ENCODE measurements at places on chromosomes 12 and 14. TPM values are rescaled to one million over a fixed set of nuclear protein-coding genes. Genes with fewer than 3 reads are reported as not detected.
A peak's percentile ranks its signal among the peaks of the same experiment; 100 is the strongest.

DNA sequence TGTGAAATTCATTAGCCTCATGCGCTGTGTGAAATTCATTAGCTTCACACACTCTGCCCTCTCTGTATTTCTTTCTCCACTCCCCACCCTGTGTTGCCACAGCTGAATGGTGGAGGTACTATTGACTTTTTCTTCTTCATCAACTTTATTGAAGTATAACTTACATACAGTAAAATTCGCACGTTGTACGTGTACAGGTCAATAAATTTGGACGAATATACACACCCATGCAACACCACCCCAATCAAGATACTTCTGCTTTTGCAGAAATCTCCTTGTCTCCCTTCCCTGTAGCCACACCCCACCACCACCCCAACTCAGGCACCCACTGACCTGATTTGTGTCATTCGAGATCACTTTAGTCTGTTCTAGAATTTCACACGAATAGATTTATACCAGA, 51.8 kb downstream of the FBXL14 start:
- H3K4me1 ChIP-seq = no peaks in the 10 kb centered on the region
- H3K27ac ChIP-seq = no peak overlapping the region
- H3K4me3 ChIP-seq = no peak overlapping the region
- no peaks in the 10 kb centered on the region for H3K36me3 ChIP-seq

GRCh38 chr12:116927244-116927940, 16.6 kb downstream of the FBXW8 start:
- H3K4me1 ChIP-seq = peaks cover 3% of the 10 kb centered on the region
- H3K36me3 ChIP-seq = no peaks in the 10 kb centered on the region
- no peaks in the 10 kb centered on the region for H3K27me3 ChIP-seq
- DNase-seq = no peak
- no peak overlapping the region for H3K27ac ChIP-seq
- no peak overlapping the region for H3K4me3 ChIP-seq

Gene MYH7
- total RNA-seq = not detected

GRCh38 chr12:51033048-51033447, 6.9 kb upstream of the SLC11A2 start:
- no peaks in the 10 kb centered on the region for H3K4me1 ChIP-seq
- H3K27ac ChIP-seq = no peak overlapping the region
- H3K27me3 ChIP-seq = no peaks in the 10 kb centered on the region
- no peak for DNase-seq
- no peak overlapping the region for H3K4me3 ChIP-seq
- no peaks in the 10 kb centered on the region for H3K36me3 ChIP-seq

DNA sequence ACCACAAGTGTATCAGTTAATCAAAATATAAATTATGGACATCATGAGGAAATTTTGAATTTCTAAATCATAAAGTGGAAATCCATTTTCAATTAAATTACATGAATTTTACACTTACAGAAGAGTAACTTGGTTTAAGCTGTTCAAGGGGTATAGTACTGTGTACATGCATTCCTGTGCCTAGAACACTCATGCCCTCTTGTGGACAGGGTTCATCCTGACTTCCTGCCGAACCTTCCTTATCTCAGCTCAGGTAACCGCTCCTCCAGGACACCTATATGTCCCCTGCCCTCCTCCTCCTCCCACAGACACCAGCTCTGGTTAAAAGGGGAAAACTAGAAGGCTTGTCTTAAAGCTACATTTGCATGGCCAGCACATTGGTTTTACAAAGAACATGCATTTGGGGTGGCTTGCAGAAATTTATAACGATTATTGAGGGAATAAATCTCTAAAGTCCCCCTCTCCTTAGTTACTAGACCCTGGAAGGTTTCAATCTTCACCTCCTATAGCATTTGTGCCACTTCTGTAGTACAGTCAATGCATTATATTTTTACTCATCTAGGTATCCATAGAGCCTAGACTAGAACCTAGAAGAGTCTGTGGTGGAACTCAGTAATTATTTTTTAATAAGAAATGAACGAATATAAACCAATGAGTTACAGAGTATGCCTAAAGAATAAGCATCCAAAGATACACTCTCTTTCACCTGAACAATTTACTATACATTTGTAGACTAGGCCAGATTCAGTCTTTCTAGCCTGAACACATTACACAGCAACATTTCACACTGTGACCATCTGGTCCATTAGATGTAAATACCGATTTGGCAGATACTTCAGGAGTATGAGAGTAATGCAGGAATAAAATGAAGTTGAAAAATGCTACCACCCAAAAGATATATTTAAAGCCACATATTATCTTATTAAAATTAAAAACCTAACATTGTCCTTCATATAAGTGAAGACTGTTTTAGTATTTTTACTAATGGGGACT, 345.6 kb downstream of the PAWR start:
- no peak overlapping the region for H3K27ac ChIP-seq
- H3K4me1 ChIP-seq = no peaks in the 10 kb centered on the region
- H3K36me3 ChIP-seq = no peaks in the 10 kb centered on the region
- DNase-seq = no peak

Gene ETFBKMT
- total RNA-seq = 6.2 TPM

GRCh38 chr14:50532502-50533240, at the start of gene MAP4K5:
Gene MAP4K5, minus strand, starts transcription at chr14:50532569. Its CDS starts 520 bp downstream, at chr14:50532049.
- no peaks in the 10 kb centered on the region for H3K36me3 ChIP-seq
- H3K27me3 ChIP-seq = no peaks in the 10 kb centered on the region
- peak within 1 kb of the TSS; percentile 85 for H3K4me3 ChIP-seq
- H3K4me1 ChIP-seq = peaks cover 11% of the 10 kb centered on the region
- H3K27ac ChIP-seq = peak within 1 kb of the TSS; percentile 93

DNA sequence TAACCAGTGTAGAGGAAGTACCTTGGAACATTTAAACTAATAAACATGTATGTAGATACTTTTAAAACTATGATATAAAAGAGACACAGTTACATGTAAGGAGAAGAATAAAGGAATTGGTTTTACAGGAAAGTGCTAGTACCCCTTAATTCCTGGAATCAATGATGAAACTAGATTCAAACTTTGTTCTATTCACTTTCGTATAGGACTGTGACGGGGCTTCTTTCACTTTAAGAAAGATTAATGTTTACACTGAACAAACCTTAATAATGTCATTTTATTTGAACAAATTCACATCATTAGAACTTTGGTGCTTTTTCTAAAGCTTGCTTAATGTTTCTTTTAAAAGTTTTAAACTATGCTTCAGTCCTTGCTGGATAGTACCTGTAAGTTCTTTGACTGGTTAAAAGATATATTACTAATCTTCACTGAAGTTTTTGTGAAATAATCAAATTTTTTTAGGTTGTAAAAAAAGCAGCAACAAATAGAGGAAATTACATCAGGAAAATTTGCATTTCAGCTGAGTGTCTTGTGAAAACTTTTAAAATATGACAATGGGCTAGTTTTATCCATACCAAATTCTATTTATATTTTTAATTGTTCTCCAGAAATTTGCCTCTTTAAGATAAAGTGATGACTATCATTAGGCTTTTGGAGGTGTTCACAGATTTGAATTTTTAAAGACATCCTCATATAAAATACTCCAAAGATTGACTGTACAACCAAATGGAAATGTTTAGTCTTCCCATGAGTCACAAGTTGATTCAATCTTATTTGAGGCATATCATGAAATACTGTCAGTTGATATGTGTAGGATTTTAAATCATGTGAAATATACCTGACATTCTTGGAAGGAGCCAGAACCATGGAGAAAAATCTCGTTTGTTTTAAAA, 36.2 kb downstream of the PAPOLA start:
- H3K4me1 ChIP-seq = no peaks in the 10 kb centered on the region
- H3K27ac ChIP-seq = no peak overlapping the region
- no peaks in the 10 kb centered on the region for H3K36me3 ChIP-seq
- no peaks in the 10 kb centered on the region for H3K27me3 ChIP-seq
- H3K4me3 ChIP-seq = no peak overlapping the region

Gene C12orf60
- 0.63 TPM for total RNA-seq

DNA sequence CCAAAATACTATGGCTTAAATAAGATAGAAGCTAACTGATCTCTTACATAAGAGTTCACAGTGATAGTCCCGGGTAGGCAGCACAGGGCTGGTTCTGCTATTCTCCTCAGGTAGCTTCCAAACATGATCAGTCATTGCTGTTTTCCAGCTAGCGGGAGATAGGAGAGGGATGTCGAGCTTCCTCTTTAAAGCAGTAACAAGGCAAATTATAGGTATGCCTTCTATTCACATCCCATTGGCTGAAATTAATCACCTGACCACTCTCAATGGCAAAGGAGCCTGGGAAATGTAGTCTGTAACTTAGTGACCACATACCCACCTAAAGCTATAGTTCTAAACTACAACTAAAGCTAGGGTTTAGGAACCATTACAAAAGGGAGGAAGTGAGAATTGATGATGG, 34.5 kb upstream of the VRK1 start:
- H3K4me3 ChIP-seq = no peak overlapping the region
- no peaks in the 10 kb centered on the region for H3K4me1 ChIP-seq
- H3K27ac ChIP-seq = no peak overlapping the region

GRCh38 chr12:59282999-59283398, 312.8 kb upstream of the SLC16A7 start:
- no peaks in the 10 kb centered on the region for H3K4me1 ChIP-seq
- no peak overlapping the region for H3K4me3 ChIP-seq
- no peaks in the 10 kb centered on the region for H3K36me3 ChIP-seq
- no peak overlapping the region for H3K27ac ChIP-seq
- no peaks in the 10 kb centered on the region for H3K27me3 ChIP-seq
- no peak for DNase-seq

Gene C1S
- 773 TPM for total RNA-seq

DNA sequence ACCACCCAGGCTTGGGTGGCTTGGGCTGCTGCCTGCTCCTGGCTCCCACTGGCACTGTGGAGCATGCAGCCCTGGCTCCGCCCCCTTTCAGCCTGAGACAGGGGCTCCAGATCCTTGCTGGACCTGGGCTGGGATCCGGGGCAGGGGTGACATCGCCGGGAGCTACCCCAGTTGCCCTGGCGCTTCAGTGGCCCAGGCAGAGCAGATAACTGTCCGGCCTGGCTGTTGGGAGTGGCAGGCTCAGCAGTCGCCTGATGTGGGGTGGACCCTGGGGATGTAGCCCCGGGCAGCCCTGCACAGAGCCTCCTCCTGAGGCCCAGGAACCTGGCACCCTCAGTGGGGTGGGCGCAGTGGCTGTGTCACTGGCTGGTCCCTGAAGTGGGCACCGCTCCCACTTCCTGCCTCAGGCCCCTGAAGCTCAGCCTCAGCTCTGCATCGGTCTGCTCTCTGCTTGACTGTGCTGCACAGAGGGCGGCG, 57.9 kb downstream of the FUT8 start:
- peaks cover 3% of the 10 kb centered on the region for H3K4me1 ChIP-seq
- no peak for DNase-seq
- no peak overlapping the region for H3K27ac ChIP-seq
- H3K36me3 ChIP-seq = no peaks in the 10 kb centered on the region

Gene MGAT2
- 28.1 TPM for total RNA-seq

DNA sequence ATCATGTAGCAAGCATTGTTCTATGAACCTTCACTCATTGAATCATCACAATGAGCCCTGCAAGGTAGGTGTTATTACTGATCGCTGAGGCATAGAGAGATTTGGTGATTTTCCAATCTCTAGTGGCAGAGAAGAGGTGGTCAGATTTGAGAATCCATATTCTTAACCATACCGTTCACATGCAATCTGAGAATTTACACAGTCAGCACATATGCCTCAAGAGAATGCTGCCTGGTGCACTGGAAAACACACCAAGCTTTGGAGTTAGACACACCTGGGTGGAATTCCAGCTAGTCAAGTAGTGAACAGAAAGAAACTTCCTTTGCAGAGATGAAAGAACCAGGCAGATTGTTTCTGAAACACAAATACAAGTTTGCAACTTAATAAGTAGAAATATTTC, 94.1 kb downstream of the LGR5 start:
- H3K27me3 ChIP-seq = no peaks in the 10 kb centered on the region
- no peak overlapping the region for H3K4me3 ChIP-seq

Gene ACRBP
- 2.5 TPM for total RNA-seq

- no peak overlapping the region for H3K4me3 ChIP-seq
- no peaks in the 10 kb centered on the region for H3K27me3 ChIP-seq
- peaks cover 2% of the 10 kb centered on the region for H3K4me1 ChIP-seq
- no peak for DNase-seq
Observed at GRCh38 chr12:109357032-109357431, 9.3 kb downstream of the MYO1H start.

Gene GSC
- 0.25 TPM for total RNA-seq

- no peaks in the 10 kb centered on the region for H3K27me3 ChIP-seq
- no peak overlapping the region for H3K27ac ChIP-seq
- no peak overlapping the region for H3K4me3 ChIP-seq
Observed at GRCh38 chr14:92360651-92361370, 37.8 kb downstream of the SLC24A4 start.

- H3K4me1 ChIP-seq = no peaks in the 10 kb centered on the region
- no peak overlapping the region for H3K4me3 ChIP-seq
- DNase-seq = no peak
- no peaks in the 10 kb centered on the region for H3K27me3 ChIP-seq
- no peaks in the 10 kb centered on the region for H3K36me3 ChIP-seq
Observed at GRCh38 chr14:29077916-29078315, 311.3 kb downstream of the FOXG1 start.

Gene DDX54
- total RNA-seq = 57.9 TPM

Gene RTL1
- not detected for total RNA-seq

GRCh38 chr12:12086973-12087692, 16.4 kb downstream of the BCL2L14 start:
- H3K36me3 ChIP-seq = no peaks in the 10 kb centered on the region
- H3K4me1 ChIP-seq = no peaks in the 10 kb centered on the region
- H3K27me3 ChIP-seq = no peaks in the 10 kb centered on the region
- H3K4me3 ChIP-seq = no peak overlapping the region
- H3K27ac ChIP-seq = no peak overlapping the region
- DNase-seq = no peak

Gene KRT77
- total RNA-seq = not detected

Gene POTEM
- total RNA-seq = not detected

Gene ANKRD33
- not detected for total RNA-seq

Gene ANGEL1
- total RNA-seq = 13.9 TPM

Gene CD27
- total RNA-seq = 0.60 TPM

GRCh38 chr12:89883630-89884389, 175.2 kb upstream of the ATP2B1 start:
- no peak overlapping the region for H3K4me3 ChIP-seq
- H3K27me3 ChIP-seq = no peaks in the 10 kb centered on the region
- no peak for DNase-seq
- peaks cover 1% of the 10 kb centered on the region for H3K4me1 ChIP-seq

Gene LRP1
- total RNA-seq = 436 TPM

Gene DAO
- total RNA-seq = not detected

Gene NEUROD4
- not detected for total RNA-seq

Measured in ovary (tissue), 10 donors.